Calu3 (cell line): ENCODE measurements at places on chromosomes 7 and 10.
A peak's percentile ranks its signal among the peaks of the same experiment; 100 is the strongest.

GRCh38 chr10:124493214-124493882, 31.7 kb downstream of the LHPP start:
- DNase-seq = no peak

DNA sequence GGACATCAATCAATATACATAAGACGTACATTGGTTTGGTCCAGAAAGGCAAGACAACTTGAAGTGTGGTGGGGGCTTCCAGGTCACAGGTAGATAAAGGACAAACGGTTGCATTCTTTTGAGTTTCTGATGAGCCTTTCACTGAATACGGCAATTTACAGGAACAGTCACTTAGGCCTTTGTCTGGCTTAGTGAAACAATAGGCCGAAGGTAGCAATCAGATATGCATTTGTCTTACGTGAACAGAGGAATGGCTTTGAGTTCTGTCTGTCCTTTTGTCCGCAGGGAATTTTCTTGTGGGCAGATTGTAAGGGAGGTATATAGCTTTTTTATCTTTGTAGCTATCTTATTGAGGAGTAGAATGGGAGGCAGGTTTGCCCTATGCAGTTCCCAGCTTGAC, 10.8 kb upstream of the STN1 start:
- DNase-seq = no peak

- DNase-seq = no peak
Observed at GRCh38 chr7:11492307-11492706, 339.7 kb downstream of the THSD7A start.

DNA sequence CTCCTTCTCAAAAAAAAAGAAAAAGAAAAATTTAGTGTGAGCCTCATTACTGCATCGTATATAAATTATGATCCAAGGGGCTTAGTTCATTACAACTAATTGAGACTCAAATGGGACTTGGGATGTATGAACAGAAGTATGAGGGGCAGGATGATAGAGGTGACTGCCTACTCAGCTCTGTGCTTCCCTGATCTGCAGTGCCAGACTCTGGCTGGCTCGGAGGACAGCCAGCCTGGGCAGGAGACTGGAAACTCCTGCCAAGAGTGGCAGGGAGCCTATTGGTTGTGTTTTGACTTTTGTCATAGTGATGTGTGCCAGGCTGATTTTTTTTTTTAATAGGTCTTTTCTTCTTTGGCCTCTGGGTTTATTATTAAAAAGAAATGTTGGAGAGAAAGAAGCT, 73.8 kb upstream of the GTF2IRD1 start:
- DNase-seq = no peak

GRCh38 chr10:31656851-31657433, 271.7 kb downstream of the ARHGAP12 start:
- no peak for DNase-seq

GRCh38 chr7:140621401-140622021, 19.1 kb downstream of the DENND2A start:
- no peak for DNase-seq

DNA sequence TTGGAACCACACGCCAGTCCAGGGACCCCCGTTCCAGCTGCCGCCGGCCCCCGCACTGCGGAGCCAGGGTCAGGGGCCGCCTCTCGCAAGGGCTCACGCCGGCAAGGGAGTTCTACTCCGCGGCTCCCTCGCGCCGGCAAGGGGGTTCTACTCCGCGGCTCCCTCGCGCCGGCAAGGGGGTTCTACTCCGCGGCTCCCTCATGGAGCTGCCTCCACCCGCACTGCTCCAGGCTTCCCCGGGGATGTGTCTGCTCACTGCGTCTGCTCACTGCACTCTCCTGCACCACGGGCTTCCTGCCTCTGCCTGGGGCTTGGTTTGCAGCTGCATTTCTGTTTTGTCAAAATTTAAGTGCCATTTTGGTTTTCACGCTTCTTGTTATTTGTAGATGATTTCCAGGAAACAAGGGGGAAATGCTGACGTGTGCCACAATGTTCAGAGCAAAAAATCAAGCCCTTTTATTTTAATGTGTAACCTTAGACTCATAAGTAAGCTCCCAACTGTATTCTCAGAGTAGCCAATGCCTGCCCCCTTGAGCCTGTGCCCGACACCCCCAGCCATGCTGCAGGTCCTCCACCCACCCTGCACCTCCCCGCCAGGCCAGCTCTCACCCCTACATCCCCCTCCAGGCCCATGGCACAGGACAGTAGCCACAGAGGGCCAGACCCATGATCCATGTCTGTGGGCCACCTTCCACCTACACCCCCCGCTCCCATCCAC, 246.2 kb downstream of the MAD1L1 start:
- DNase-seq = no peak

DNA sequence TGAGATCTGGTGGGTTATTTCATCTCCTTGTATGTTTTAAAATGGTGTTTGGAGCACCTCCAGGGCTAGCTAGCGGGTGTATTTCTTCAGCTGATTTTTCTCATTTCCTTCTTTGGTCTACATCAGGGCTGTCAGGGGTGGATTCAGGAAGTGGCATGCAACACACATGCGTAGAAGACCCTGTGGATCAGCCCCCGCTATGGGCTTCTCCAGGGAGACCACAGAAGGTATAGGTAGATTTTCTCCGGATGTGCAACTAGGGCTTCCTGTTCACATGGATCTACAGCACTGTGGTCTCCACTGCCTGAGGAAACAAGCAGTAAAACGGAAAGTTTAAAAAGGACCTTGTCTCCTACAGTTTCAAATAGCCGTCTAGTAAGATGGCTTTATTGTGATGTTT, 10.4 kb downstream of the NUB1 start:
- DNase-seq = no peak

GRCh38 chr10:72097448-72098300, 9.3 kb upstream of the SPOCK2 start:
- DNase-seq = peak; percentile 81

DNA sequence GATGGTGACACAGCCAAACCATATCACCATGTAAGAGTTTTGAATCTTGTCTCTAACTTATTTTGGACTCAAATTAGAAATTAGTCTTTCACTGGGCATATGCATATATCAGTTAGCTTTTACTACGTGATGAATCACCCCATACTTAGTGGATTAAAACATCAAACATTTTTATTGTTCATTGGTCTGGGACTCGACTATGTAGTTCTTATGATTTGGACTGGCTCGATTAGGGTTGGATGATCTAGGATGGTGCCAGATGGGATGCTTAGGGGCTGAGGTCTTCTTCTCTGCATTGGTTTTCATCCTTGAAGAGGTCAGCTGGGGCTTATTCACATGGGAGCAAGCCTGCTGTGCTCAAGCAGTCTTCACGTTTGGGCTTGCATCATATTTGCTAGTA, 264.9 kb downstream of the EXOC4 start:
- no peak for DNase-seq

- no peak for DNase-seq
Observed at GRCh38 chr10:61130366-61130765, 186.4 kb upstream of the RHOBTB1 start.

GRCh38 chr7:158245724-158246041, 341.9 kb downstream of the PTPRN2 start:
- DNase-seq = no peak

GRCh38 chr10:120606051-120606764, 149.2 kb downstream of the PLPP4 start:
- no peak for DNase-seq

- DNase-seq = no peak
Observed at GRCh38 chr7:39608278-39608677, 15.1 kb upstream of the RALA start.

DNA sequence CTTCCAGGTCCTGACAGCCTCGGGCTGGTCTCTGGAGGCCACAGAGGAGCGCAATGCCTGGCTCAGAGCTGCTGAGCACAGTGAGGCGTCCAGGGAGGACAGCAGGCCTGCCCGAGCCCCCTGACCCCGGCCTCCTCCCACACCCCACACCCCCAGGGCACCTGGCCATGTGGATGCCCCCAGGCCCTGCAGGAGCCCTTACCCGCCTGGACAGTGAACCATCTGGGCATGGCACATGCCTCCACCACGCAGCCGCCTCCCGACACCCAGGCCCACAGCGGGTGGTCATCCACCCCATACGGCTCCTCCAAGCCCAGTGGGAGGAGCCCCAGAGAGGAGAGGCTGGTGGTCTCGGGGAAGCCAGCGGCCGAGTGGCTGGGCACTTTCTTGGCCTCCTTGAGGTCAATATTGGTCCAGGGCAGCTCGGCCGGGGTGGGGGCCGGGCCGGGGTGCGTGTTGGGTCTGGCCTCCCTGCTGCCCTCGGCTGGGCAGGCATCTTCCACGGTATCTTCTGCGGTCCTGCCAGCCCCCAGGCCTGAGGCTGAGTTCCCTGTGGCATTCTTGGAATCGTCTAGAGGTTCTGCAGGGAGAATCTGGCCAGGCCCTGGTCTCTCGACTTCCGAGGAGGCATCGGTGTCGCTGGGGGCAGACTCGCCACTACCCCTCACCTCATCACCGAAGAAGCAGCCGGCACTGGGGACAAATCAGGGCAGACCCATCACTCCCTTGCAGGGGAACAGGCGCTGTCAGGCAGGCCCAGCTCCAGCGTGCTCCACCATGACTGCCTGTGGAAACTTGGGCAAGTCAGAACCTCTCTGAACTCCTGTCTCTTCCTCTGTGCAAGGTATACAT, 18.6 kb downstream of the TECPR1 start:
- no peak for DNase-seq

DNA sequence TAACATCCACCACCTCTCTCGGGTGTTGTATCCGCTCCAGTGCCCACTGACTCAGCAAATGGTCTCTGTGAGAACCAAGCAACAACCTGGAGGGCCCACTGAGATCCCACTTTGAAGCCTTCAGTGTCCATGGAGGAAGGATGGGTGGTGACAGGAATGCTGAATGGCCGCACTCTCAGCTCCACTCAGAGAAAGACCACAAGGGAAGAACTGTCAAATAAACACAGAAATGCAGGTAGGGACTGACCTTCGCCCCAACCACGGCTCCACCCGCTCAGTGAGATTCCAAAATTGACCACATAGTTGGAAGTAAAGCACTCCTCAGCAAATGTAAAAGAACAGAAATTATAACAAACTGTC, 65.8 kb downstream of the VIPR2 start:
- DNase-seq = no peak

- no peak for DNase-seq
Observed at GRCh38 chr7:134908289-134908688, 78.0 kb upstream of the AGBL3 start.

GRCh38 chr10:127418536-127419168, 130.5 kb upstream of the NPS start:
- no peak for DNase-seq

DNA sequence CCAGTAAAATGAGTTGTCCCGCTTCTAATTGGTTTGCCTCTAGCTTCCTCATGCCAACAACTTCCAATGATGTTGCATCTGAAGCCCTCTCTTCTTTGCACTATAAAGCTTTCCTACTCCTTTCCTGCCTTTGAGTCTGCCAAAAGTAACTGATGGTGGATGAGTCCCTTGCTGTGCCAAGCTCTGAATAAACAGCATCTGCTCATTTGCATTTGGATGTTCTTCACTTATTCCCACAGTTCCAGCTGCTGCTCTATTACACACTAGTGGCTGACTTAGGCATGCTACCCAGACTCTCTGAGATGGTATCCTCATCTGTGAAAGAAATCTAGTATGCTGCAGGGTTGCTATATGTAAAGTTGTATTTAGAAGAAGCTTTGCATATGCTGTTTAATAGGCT, 24.9 kb downstream of the SFR1 start:
- DNase-seq = no peak

GRCh38 chr10:85513436-85513835, 853.2 kb downstream of the GRID1 start:
- DNase-seq = no peak

DNA sequence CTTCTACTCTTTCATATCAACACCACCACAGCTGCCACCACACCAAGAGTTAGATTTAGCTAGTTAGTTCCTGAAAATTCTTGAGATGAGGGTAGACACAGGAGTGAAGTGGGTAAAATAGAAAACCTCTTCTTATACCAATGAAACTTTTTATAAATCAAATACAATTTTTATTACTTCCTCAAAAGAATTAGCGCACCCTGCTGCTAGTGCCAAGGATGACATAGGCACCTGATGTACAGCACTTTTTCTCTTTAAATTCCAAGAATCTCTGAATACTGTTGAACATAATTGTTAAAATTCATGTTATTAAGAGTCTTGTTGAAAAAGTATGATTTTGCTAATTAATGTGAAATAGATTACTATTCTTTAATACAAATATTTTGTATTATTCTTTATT, 11.4 kb downstream of the ZWINT start:
- DNase-seq = no peak

DNA sequence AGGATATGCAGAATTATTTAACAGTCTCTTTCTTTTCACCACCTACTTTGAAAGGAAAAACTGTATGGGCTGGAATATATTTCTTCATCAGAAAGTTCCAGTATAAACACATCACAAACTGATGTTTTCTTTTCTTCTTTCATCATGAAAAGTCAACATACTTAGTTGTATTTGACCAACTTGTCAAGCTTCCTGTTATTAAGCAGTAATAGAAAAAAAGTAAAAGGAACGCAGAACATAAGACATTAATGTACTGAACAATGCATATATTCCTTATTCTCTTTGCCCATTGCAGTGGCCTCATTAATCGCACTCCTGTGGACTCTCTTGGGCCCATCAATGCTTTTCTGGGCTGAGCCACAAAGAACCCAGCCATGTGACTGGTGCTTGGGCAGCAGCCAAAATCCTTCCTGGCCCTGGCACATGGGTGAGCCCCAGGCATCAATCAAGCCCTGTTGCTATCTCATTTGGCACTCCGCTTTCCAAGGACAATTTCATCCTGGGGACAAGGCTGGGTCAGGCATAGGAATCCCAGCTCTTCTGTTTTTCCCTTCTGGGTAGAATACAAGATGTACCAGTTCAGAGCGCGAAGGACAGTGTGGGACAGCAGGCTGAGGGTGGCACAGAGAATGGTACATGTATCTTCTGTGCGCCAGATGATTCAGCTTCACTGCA, 42.3 kb downstream of the RHOBTB1 start:
- DNase-seq = no peak

DNA sequence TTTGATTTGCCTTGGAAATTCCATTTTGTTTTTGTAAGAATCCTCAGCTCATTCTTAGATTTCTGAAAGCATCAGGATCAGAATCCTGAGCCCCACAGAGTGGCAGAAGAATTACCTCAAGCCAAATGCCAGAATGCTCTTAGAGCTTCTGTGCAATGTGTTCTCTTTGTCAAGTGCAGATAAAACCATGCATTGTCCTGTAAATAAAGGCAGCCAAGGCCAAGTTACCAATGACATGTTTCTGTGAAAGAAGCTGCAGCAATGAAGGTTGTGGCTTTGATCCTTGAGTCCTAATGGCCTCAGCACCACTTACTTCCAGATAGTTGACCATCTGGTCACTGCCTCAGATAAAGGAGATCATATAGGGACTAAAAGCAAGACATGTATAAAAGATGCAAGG, 343.3 kb upstream of the AKR1E2 start:
- DNase-seq = no peak
